ENCODE measurements at places on chromosomes 1 and 21.

- no peaks in the 10 kb centered on the region for H3K27me3 ChIP-seq
- peak overlapping the region; percentile 25 for H3K27ac ChIP-seq
- no peak overlapping the region for H3K4me3 ChIP-seq
These were observed 37.7 kb downstream of the CD34 start for GRCh38 chr1:207873055-207873890.

DNA sequence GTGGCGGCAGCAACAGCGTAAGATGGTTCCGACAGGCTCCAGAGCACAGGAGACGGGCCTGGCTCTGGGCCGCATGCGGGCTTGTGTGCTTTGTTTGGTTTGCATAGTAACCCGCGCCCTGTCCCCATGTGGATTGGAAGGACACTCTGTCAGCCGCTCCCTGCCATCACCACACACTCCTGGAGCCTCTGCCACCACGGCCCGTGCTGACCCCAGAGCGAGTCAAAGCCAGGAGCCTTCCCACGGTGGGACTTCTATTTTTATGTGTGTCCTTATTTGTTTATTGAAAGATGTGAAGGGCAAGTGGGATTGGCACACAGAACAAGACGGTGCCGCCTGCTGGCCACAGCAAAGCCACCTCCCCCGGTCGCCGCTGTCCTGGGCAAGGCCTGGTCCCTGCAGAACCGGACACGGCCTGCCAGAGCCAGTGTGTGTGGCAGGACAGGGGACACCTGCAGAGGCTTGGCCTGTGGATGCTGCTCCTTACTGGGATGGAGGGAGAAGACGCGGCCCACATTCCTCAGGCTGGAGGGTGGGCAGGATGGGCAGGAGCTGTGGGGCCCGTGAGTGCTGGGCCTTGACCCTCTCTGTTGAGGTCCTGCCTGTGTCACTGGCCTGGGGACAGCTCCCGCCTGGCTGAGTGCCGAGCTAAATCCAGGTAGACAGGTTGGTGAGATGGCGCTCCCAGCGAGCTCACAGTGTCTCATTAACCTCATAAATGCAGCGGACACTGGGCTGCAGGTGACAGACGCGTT, 64.4 kb downstream of the AGPAT3 start:
- H3K4me3 ChIP-seq = no peak overlapping the region
- H3K36me3 ChIP-seq = peaks cover 47% of the 10 kb centered on the region
- no peak for DNase-seq
- no peaks in the 10 kb centered on the region for H3K27me3 ChIP-seq
- H3K27ac ChIP-seq = no peak overlapping the region
- H3K4me1 ChIP-seq = no peaks in the 10 kb centered on the region

DNA sequence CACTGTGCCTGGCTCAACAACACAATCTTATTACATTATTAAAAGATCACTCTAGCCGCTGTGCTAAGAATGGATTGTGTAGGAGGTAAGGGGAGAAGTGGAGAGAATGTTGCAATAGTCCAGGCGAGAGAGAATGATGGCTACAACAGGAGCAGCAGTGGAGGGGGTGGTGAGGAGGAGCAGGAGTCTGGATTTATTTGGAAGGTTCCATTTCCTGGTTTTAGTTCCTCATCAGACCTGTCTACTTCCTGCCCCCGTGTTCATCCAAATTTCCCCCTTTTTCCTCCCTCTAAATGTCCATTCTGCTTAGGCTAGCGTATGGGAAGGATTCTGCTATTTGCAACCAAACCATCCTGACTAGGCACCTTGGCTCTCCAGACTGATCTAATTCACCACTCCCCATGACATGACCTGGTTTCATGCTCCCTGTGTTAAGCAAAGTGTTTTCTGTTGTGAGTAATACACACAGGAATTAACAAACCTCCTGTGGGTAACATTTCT, 35.1 kb upstream of the EYA3 start:
- H3K27ac ChIP-seq = peak overlapping the region; percentile 64
- H3K27me3 ChIP-seq = no peaks in the 10 kb centered on the region
- DNase-seq = peak; percentile 75
- no peaks in the 10 kb centered on the region for H3K36me3 ChIP-seq
- no peak overlapping the region for H3K4me3 ChIP-seq

DNA sequence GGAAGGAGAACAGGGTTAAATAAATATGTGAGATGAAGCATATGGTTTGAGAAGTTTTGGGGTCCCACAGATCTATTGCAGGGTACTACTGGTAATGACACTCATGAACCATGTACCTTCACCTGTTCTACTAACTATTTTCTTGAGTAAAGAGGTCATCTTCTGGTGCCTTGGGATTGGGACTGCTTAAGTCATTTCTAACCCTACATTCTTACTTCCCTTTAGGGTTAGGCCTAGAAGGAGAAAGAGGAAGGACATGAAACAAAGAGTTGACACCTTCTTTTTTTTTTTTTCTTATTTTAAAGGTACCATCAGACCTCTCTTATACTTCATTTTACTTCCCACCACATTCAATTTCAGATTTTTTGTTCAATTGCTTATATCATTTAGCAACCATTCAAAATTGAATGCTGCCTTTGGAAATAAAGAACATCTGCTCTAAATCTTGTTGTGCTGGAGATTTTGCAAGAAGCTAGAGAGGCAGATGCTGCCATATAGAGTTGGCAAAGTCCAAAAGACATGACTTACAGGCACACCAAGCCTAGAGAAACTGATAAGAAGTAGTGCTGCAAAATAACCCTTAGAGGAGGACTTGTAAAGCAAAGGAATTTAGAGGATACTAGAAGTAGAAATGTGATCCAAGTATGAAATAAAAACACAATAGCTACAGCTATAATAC, 374.4 kb upstream of the ST6GALNAC5 start:
- H3K27me3 ChIP-seq = no peaks in the 10 kb centered on the region
- H3K4me1 ChIP-seq = no peaks in the 10 kb centered on the region
- DNase-seq = no peak
- H3K27ac ChIP-seq = no peak overlapping the region
- H3K36me3 ChIP-seq = no peaks in the 10 kb centered on the region

- no peaks in the 10 kb centered on the region for H3K36me3 ChIP-seq
- H3K27me3 ChIP-seq = no peaks in the 10 kb centered on the region
- no peak for DNase-seq
These were observed at the start of gene CYP4B1 for GRCh38 chr1:46798810-46799209. Gene CYP4B1, plus strand, starts transcription at chr1:46799046. Its CDS starts 36 bp downstream, at chr1:46799082.

DNA sequence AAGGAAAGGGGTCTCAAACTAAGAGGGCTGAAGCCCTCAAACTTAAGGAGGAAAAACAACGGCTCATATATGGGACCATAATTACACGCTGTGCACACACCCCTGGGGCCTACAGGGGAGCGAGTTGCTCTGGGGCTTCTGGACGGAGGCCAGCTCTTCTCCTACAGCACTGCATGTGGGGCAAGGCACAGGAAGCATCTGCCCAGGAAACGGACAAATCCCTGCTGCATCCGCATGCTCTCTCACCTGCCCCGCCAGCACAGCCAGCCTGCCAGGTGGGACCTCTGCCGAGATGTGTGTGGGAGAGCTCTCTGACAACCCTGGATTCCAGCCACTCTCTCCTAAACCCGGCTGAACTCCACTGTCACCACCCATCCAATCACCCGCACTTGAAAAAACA, 54.1 kb downstream of the MRPL37 start:
- no peaks in the 10 kb centered on the region for H3K4me1 ChIP-seq
- no peak overlapping the region for H3K4me3 ChIP-seq
- H3K27ac ChIP-seq = no peak overlapping the region

GRCh38 chr21:45178971-45179370, 104.6 kb downstream of the ADARB1 start:
- no peak for DNase-seq
- H3K27me3 ChIP-seq = no peaks in the 10 kb centered on the region
- H3K4me1 ChIP-seq = no peaks in the 10 kb centered on the region
- H3K36me3 ChIP-seq = peaks cover 4% of the 10 kb centered on the region
- no peak overlapping the region for H3K4me3 ChIP-seq

GRCh38 chr1:213993929-213994328, 6.2 kb downstream of the PROX1 start:
- no peaks in the 10 kb centered on the region for H3K36me3 ChIP-seq
- H3K4me3 ChIP-seq = no peak overlapping the region
- peaks cover 3% of the 10 kb centered on the region for H3K4me1 ChIP-seq
- H3K27me3 ChIP-seq = peaks cover 21% of the 10 kb centered on the region

GRCh38 chr1:168733241-168733640, 4.2 kb upstream of the DPT start:
- H3K4me1 ChIP-seq = no peaks in the 10 kb centered on the region
- no peak overlapping the region for H3K27ac ChIP-seq
- DNase-seq = no peak
- no peak overlapping the region for H3K4me3 ChIP-seq
- H3K27me3 ChIP-seq = no peaks in the 10 kb centered on the region

GRCh38 chr1:39892601-39893595, 8.8 kb downstream of the MYCL start:
- peak; percentile 24 for DNase-seq
- no peaks in the 10 kb centered on the region for H3K27me3 ChIP-seq
- H3K4me1 ChIP-seq = peaks cover 94% of the 10 kb centered on the region
- peak overlapping the region; percentile 51 for H3K4me3 ChIP-seq

DNA sequence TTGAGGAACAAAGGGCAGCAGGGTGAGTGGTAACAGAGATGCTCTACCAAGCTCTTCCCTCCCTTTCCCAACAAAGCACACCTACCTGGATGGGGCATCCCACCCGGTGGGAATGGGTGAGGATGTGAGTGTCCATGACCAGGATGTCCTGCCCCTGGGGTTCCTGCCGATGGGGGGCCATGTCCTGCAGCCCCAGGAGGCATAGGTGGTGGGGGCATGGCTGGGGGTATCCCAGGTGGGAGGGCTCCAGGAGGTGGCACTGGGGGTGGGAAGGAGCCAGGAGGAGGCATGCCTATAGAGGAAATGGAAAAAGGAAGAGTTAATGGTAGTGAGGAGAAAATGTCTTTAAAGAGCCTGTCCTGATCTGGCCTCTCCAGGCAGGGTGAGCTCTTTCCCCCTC, 1.9 kb downstream of the SF3B4 start:
- peaks cover 55% of the 10 kb centered on the region for H3K36me3 ChIP-seq
- peaks cover 49% of the 10 kb centered on the region for H3K4me1 ChIP-seq

DNA sequence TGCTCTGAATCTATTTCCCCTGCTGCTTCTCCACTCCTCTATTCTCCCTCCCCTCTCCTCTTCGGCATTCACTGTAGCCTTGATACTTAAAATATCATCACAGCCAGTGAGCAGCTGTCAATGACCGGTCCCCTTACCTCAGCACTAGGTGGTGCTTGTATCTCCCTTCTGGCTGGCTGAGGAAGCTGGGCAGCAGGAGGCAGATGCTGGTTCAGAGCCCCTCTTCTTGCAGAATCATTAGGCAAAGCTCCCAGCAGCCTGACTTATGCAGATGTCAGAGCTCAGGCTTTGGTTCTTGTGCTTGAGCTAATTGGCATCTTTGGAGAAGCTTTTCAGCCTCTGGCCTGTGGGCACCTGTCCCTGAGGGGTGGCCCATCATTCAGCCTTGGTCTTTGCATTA, 31.9 kb upstream of the KCNA2 start:
- H3K36me3 ChIP-seq = no peaks in the 10 kb centered on the region
- no peak overlapping the region for H3K4me3 ChIP-seq
- no peak overlapping the region for H3K27ac ChIP-seq
- DNase-seq = no peak
- H3K27me3 ChIP-seq = no peaks in the 10 kb centered on the region

- no peaks in the 10 kb centered on the region for H3K27me3 ChIP-seq
- no peak for DNase-seq
- peaks cover 5% of the 10 kb centered on the region for H3K4me1 ChIP-seq
- no peak overlapping the region for H3K4me3 ChIP-seq
- no peak overlapping the region for H3K27ac ChIP-seq
These were observed 187.4 kb downstream of the SLC35F3 start for GRCh38 chr1:234091876-234092275.

DNA sequence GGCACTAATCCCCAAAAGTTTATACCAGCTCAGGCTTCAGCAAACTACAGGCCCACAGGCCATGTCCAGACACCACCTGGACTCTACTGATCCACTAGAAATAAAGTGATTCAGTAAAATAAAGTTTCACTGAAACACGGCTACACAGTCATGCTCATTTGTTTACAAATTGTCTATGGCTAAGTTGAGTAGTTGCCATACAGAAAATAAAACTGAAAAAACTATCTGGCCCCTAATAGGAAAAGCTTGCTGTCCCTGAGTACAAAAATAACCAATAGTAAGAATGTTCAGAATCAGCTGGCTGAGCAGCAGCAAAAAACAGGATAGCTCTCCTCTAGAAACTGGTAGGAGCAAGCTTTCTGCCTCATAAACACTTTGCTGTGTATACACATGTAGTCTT, 221.5 kb downstream of the RERE start:
- no peak overlapping the region for H3K27ac ChIP-seq
- no peaks in the 10 kb centered on the region for H3K36me3 ChIP-seq
- DNase-seq = no peak
- no peaks in the 10 kb centered on the region for H3K4me1 ChIP-seq
- H3K4me3 ChIP-seq = no peak overlapping the region

DNA sequence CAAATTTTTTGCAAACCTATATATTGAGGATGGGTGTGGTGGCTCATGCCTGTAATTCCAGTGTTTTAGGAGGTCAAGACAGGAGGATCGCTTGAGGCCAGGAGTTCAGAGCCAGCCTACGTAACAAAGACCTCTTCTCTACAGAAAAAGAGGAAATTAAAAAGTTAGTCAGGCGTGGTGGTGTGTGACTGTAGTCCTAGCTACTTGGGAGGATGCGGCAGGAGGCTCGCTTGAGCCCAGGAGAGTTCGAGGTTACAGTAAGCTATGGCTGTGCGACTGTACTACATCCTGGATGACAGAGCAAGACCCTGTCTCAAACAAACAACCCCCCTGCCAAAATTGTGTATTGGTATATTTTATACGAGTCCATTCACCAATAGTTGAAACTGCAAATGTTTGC, 589.7 kb downstream of the DPYD start:
- no peak overlapping the region for H3K4me3 ChIP-seq
- no peaks in the 10 kb centered on the region for H3K36me3 ChIP-seq
- H3K27ac ChIP-seq = no peak overlapping the region
- no peaks in the 10 kb centered on the region for H3K27me3 ChIP-seq

DNA sequence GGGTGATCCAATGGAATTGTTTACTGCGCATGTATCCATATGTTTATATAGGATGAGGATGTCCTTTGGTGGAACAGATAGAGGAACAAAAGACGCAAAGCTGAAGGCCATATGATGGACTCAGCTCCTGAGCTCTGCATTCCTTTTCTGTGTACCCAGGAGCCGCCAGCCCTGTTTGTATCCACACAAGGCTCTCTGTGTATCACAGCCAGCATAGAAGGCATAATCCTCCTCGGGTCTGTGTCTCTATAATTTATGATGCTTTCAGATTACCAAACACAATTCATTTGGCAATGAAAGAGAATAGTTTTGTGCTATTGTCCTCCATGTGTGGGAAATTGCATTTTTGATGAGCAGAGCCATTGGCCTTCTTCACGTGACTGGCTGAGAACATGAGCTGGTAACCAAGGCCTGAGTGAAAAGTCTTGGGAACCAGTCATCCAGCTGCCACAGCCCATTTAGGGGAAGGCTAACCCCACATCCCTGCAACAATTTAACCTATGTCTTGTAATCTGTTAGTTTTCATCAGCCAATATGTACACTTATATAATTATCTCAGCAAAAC, 119.2 kb downstream of the PBX1 start:
- no peak for DNase-seq
- no peaks in the 10 kb centered on the region for H3K4me1 ChIP-seq
- no peak overlapping the region for H3K27ac ChIP-seq
- no peak overlapping the region for H3K4me3 ChIP-seq
- no peaks in the 10 kb centered on the region for H3K36me3 ChIP-seq
- H3K27me3 ChIP-seq = no peaks in the 10 kb centered on the region

- no peak for DNase-seq
- H3K36me3 ChIP-seq = no peaks in the 10 kb centered on the region
- H3K4me3 ChIP-seq = no peak overlapping the region
- no peaks in the 10 kb centered on the region for H3K27me3 ChIP-seq
These were observed 12.3 kb downstream of the SGIP1 start for GRCh38 chr1:66546047-66546810.

- DNase-seq = peak; percentile 97
- H3K27me3 ChIP-seq = no peaks in the 10 kb centered on the region
- peaks cover 92% of the 10 kb centered on the region for H3K4me1 ChIP-seq
- peak overlapping the region; percentile 98 for H3K4me3 ChIP-seq
- peaks cover 26% of the 10 kb centered on the region for H3K36me3 ChIP-seq
These were observed 7.0 kb downstream of the CD53 start for GRCh38 chr1:110879758-110880606.

All from CD14-positive monocyte (primary cell).